Activated CD4-positive, alpha-beta T cell treated with anti-CD3 and anti-CD28 coated beads, Interleukin-2, amount 10 ng/mL, durations not matched to agents 24 days and 14 days (primary cell): ENCODE measurements at places on chromosomes 2 and 18. TPM values are rescaled to one million over a fixed set of nuclear protein-coding genes. Genes with fewer than 3 reads are reported as not detected.

Gene ALPI
- not detected in 2 replicates for total RNA-seq

Gene NLRC4
- 0.19 and 0.24 TPM in 2 replicates for total RNA-seq

Gene AGXT
- not detected in 2 replicates for total RNA-seq

Gene TUBA4B
- not detected in 2 replicates for total RNA-seq

Gene TMEM169
- 0.51 and 0.97 TPM in 2 replicates for total RNA-seq

Gene IL36B
- total RNA-seq = not detected in 2 replicates

Gene CRIM1
- total RNA-seq = 16.8 and 19.0 TPM in 2 replicates

Gene CD8B2
- 0.09 and 0.12 TPM in 2 replicates for total RNA-seq

Gene LAMA1
- total RNA-seq = not detected in 2 replicates

Gene UPP2
- total RNA-seq = not detected in 2 replicates

Gene CABYR
- total RNA-seq = 0.36 and 1.3 TPM in 2 replicates

Gene ZSCAN30
- 11.6 and 12.2 TPM in 2 replicates for total RNA-seq

Gene MAPRE2
- total RNA-seq = 46.8 and 52.5 TPM in 2 replicates

Gene SERPINB3
- not detected in 2 replicates for total RNA-seq

Gene OSR1
- total RNA-seq = not detected in 2 replicates

Gene SNED1
- total RNA-seq = 1.3 and 1.9 TPM in 2 replicates

Gene HOXD12
- total RNA-seq = not detected in 2 replicates

Gene TCF7L1
- total RNA-seq = 0.19 TPM in 1 of 2 replicates, not detected in the other

Gene MOCOS
- 0.21 and 0.57 TPM in 2 replicates for total RNA-seq

Gene AQP12A
- not detected in 2 replicates for total RNA-seq

Gene MDH1B
- 0.12 and 0.47 TPM in 2 replicates for total RNA-seq

Gene HOXD9
- total RNA-seq = not detected in 2 replicates

Gene GPBAR1
- total RNA-seq = 0.40 and 0.68 TPM in 2 replicates

Gene OR6B2
- not detected in 2 replicates for total RNA-seq

Gene DNAH6
- total RNA-seq = 0.17 and 0.23 TPM in 2 replicates

Gene HNMT
- not detected in 2 replicates for total RNA-seq
